ENCODE measurements at places on chromosomes 5 and 9.

- DNase-seq = no peak
Measured at GRCh38 chr5:59856358-59856757, 37.2 kb downstream of the PDE4D start.

- no peak for DNase-seq
Measured at GRCh38 chr5:88955403-88955802, 72.4 kb upstream of the MEF2C start.

DNA sequence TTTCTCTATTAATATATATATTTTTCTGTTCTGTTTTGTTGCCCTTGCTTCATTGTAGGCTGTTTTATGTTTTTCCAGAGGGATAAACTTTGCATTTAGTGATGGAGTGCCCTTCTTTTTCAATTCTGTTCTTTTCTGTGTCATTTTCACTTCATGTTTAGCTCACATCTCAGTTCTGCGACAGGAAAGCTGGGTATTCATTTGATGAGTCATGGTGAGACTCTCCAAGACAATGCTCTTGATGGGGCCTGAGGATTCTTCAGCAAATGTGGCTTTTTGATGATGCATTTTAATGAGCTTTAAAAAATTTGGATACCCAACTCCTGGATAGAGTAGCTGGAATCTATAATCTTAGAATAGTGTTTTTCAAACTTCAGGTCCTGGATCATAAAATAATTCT, 56.5 kb upstream of the SPATA31D4 start:
- DNase-seq = no peak

GRCh38 chr5:134249469-134250379, 23.9 kb upstream of the PPP2CA start:
- no peak for DNase-seq

DNA sequence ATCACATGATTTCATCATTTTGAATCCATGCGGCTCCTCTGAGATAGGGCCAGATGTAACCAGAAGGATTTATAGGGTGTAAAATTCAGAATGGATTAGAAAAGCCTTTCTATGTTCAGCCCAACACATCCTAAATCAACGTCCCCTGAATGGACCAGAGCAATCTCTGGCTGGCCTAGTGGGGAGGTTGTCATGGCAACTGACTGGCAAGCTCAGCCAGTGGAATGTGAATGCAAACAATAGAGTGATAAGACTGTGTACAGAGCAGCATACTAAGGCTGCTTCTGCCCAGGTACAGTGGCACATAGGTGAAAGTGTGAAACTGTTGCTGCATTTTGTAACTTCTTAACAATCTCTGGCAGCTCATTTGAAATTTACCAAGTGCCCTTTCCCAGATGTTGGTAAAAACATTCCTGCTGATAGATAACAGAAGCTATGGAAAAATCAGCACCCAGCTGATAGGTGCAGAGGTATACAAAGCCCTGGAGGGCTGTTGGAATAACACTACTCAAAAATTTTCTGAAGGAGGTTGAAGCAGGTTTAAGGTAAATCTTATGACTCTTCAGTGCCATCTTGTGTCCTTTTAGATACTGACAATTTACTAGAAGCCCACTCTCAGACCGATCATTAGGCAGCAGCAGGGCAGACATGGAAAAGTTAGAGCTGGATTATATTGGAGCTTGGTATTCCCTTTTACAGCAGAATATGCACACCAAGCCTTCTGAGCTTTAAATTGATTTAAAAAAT, 267.2 kb downstream of the RAB3C start:
- DNase-seq = no peak

- no peak for DNase-seq
Measured at GRCh38 chr5:135556620-135557019, 20.9 kb upstream of the NEUROG1 start.
